ENCODE measurements at places on chromosomes 5 and 9. TPM values are rescaled to one million over a fixed set of nuclear protein-coding genes. Genes with fewer than 3 reads are reported as not detected.

The TMEM252 gene
- total RNA-seq = not detected

The RGP1 gene
- total RNA-seq = 21.5 TPM

The PCDHB10 gene
- total RNA-seq = 1.5 TPM

The PCDHGA9 gene
- 7.7 TPM for total RNA-seq

The SLC6A3 gene
- not detected for total RNA-seq

The BTNL8 gene
- 1.2 TPM for total RNA-seq

The PNPLA7 gene
- 19.4 TPM for total RNA-seq

The IRX4 gene
- not detected for total RNA-seq

The FAM200C gene
- total RNA-seq = 0.76 TPM

The PAIP1 gene
- total RNA-seq = 64.2 TPM

The SPINK4 gene
- total RNA-seq = not detected

The TRIP13 gene
- total RNA-seq = 1.3 TPM

The OCLN gene
- total RNA-seq = 135 TPM

The GDNF gene
- not detected for total RNA-seq

The SH3GLB2 gene
- total RNA-seq = 91.7 TPM

DNA sequence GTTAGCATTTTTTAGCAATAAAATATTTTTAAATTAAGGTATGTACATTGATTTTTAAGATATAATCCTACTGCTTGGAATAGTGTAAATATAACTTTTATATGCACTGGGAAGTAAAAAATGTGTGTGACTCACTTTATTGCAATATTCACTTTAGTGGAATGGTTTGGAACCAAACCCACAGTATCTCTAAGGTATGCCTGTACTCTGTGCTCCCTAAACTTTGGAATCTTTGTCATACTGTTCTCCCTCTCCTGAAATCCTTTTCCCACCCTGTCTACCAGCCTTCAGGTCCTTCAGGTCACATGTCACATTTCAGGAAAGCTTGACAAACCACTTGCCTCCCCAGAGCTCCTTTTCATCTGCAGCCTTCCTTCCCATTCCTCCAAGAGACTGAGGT, 308.7 kb downstream of the SPOCK1 start:
- no peak for DNase-seq

GRCh38 chr9:69986970-69987369, 56.7 kb upstream of the MAMDC2 start:
- no peak for DNase-seq

- no peak for DNase-seq
Observed at GRCh38 chr5:57700484-57700883, 217.9 kb upstream of the ACTBL2 start.

GRCh38 chr9:137445275-137445807, 4.2 kb upstream of the ENTPD8 start:
- DNase-seq = peak; percentile 80

GRCh38 chr9:137486141-137486490, 27.0 kb upstream of the NSMF start:
- no peak for DNase-seq

DNA sequence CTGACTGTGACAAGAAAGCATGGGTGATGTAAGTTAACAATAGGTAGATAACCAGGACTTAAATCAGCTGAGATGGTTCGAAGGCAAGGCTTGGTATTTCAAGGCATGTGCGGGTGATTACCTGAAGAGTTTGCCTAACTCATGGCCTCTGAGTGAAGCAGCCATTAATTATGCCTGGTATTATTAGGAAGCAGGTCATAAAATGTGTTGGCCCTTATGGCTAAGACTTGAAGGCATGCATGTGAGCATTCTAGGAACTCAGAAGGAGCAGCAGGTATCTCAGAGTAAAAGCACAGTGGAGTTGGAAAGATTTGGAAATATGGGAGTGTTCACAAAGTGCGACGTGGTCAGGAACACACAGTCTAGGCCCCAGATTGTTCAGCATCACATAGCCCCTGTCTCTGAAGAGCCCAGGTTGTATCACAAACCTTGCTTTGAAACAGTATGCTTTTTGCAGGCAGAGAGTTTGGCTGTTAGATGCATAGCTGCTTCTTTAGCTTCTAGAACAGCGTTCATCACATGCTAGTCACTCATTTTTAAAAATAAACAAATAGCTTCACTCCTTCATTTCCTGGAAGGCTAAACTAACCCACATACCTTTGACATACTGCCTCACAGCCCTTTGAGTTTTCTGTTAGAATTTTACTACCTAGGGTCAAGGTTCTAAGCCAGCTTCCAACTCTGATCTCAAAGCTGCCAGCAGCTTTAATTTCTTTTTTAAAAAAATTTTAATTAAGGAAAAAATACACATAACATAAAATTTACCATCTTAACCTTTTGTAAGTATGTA, 2.1 kb downstream of the HEXB start:
- DNase-seq = no peak

- no peak for DNase-seq
Observed at GRCh38 chr5:181121675-181122561, 9.1 kb downstream of the OR2V1 start.

- no peak for DNase-seq
Observed at GRCh38 chr5:104512063-104512825, 949.7 kb upstream of the NUDT12 start.

GRCh38 chr9:94645901-94646300, 6.6 kb upstream of the FBP1 start:
- DNase-seq = no peak

GRCh38 chr5:95835682-95836385, 13.3 kb upstream of the GLRX start:
- DNase-seq = no peak

DNA sequence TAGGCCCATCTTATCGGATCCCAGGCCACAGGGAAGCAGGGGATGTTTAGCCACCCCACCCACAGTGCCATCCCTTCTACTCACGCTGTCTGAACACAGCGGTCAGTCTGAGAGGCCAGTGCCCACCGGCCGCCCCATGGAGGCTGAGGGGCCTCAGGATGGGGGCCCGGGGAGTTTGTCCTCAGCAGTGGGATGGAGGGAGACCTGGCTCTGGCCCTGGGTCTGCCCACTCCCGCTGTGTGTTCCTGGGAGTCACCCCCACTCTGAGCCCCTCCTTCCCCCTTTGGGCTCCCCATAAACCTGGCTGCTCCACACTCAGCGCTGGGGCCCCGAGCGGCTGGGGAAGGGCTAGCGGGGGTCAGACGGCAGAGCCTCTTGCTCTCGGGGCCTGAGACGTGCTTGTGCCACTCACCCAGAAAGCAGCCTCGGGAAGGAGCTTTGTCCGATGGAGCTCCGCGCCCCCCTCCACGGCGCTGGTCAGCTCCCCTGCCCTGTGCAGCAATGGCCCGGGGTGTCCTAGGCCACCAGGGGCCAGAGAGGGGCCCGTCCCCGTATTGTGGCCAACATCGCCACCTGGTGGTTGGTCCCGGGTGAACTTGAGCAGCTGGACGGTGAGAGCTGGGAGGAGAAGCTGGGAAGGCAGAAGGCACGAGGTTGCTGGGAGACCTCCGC, 10.9 kb upstream of the LAMC3 start:
- DNase-seq = peak; percentile 82

GRCh38 chr5:87340716-87341115, 72.0 kb downstream of the CCNH start:
- no peak for DNase-seq

DNA sequence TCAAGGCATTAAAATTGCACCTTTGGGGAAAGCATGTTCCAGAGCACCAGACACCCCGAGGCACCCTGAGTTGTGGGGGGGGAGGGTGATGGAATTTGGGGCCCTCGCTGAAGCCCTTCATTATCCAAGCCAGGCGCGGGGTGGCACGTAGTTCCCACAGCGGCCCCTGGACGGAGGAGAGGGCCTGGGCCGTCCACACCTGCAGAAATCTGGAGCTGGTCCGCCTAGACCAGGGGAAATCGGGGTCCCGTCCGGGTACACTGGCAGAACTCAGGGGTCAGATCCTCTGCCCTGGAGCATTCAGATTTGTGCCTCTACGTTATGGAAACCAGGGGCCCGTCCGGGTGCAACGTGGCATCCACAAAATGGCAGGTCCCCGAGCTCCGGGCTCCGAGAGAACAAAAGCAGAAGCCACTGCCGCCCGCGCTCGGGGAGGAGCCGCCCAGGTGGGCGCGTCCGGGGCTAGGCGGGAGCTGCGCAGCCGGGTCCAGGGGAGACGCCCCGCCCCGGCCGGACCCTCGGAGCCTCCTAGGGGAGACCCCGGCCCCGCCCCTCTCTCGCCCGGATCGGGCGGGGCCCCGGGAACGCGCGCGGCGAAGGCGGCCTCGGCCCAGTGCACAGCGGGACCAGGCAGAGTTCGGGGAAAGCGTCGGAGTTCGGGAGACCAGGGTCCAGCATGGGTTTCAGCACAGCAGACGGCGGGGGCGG, at the start of gene PLEKHG4B:
Gene PLEKHG4B (plus strand): TSS at position 613 of the 708 bp plus-strand sequence. CDS start 64 bp downstream, at position 677.
- DNase-seq = no peak

DNA sequence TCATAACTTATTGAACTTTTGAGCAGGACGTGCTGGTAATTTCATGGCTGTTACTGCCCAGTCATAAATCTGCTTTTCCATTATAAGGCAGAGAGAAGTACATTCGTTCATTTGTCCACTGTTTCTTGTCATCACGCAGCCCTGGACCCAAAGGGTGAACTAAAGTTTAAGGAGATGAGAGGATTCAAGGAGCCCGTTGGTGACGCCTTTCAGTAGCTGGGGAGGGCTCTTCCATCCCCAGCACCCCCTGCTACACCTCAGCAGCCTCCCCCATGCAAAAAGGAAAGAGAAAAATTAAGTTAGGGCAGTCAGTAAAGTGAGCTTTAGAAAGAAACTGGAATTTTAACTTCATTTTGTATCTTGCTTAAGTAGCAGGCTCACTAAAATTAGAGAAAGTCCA, 2.9 kb downstream of the FOXE1 start:
- DNase-seq = no peak

GRCh38 chr9:69466151-69466550, 141.1 kb downstream of the ENTREP1 start:
- no peak for DNase-seq

DNA sequence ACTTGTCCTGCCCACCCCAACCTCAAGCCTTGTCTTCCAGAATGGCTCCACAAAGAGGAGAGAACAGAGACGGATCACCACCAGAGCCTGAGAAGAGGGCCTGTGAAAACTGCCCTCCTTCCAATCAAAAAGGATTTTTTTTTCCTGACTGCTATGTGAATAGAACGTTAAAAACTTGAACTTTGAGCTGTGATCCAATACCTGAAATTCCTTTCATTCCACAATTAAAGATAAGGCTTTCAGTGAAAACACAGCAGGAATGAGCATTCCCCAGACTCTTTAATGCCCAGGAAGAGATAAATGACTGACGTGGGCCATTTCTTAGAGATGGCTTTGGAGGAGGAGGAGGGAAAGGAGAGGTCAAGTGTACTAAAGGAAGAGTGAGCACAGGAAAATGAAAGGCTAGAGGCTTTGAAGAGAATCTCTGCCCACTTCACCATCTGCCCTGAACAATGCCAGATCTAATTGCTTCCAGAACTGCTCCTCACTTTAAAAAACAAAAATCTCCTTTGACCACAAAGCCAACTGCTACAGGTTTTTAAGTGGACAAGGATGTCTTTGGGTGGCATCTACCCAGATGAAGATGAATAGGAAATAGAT, 177.9 kb upstream of the MAP3K1 start:
- no peak for DNase-seq

DNA sequence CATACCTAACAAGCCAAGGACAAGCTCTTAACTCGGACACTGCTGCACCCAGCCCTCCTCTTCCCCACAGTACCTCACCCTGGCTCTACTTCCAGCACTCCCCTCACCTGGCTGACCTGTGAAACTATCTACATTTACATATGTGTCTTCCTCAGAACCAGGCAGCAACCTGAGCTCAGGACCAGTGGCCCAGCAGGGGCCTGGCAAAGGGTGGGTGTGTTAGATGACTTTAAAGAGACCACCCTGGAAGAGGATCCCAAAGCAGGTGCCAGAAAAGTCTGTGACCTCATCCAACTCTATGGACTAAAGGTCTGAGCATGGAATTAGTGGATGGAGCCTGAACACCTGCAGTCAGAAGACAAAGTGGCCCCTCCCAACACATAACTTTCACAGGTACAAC, 400.9 kb downstream of the SPOCK1 start:
- DNase-seq = no peak

- DNase-seq = no peak
Observed at GRCh38 chr9:117145811-117146490, 268.9 kb downstream of the ASTN2 start.

GRCh38 chr5:172860520-172861443, 26.7 kb downstream of the ERGIC1 start:
- DNase-seq = peak; percentile 88

GRCh38 chr9:35690294-35690613, 529 bp upstream of the TPM2 start:
- no peak for DNase-seq

GRCh38 chr5:154330097-154330667, 115.6 kb upstream of the SAP30L start:
- no peak for DNase-seq

DNA sequence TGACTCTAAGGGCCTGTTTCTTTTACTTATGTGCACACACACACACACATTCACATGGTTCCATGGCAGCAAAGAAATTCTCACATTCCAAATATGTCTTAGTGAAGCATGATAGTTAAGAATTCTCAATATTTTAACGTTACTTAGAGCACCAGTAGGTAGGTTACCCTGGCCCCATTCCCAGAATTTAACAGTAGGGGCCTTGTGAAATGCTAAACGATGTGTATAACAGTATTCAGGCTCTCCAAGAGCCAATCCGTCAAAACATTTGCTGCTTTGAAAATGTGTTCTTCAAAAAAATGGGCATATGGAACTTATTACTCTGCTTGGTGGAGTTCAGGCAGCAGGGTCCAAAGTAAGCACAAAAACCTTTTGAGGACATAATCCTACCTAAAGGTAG, 93.7 kb upstream of the DAB2 start:
- no peak for DNase-seq

- DNase-seq = no peak
Observed at GRCh38 chr5:32272746-32273145, 40.0 kb downstream of the MTMR12 start.

- DNase-seq = no peak
Observed at GRCh38 chr9:106039151-106039935, 345.0 kb downstream of the TMEM38B start.

DNA sequence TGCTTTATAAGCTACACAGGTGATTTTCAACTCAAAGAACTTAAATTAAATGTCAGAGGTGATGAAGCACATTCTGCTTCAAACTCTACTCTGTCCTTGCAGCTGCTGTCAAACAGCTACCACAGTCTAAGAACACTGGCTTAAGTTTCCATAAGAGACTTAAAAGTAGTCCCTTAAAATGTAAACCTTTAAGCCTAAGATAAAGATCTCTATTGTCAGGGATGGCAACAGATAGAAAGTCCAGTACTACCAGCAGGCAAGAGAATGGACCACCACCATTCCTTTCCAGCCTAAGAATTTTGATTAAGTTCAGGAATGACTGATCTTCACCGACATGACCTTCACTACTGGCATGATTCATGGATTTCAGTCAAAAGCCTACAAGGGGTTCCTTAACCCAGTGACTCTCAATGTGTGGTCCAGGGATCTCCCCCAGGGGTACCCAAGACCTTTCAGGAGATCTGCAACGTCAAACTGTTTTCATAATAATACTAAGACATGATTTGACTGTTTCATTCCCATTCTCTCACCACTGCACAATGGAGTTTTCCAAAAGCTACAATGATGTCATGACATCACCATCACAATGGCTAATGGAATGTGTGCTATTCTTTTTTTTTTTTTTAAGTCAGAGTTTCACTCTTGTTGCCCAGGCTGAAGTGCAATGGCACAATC, 41.1 kb upstream of the PLPP6 start:
- DNase-seq = no peak

- no peak for DNase-seq
Observed at GRCh38 chr5:93884254-93884653, 142.9 kb upstream of the POU5F2 start.

Data from upper lobe of left lung (tissue), 6 donors.